ENCODE measurements at places on chromosomes 12 and 14. TPM values are rescaled to one million over a fixed set of nuclear protein-coding genes. Genes with fewer than 3 reads are reported as not detected.

GRCh38 chr12:22796941-22797630 lies 172.1 kb downstream of the ETNK1 start:
- DNase-seq = no peak
- no peak overlapping the region for H3K4me3 ChIP-seq
- H3K27ac ChIP-seq = no peak overlapping the region

- no peak overlapping the region for H3K4me3 ChIP-seq
- no peaks in the 10 kb centered on the region for H3K4me1 ChIP-seq
- DNase-seq = no peak
- H3K27ac ChIP-seq = no peak overlapping the region
- H3K36me3 ChIP-seq = no peaks in the 10 kb centered on the region
Observed at GRCh38 chr14:88815980-88816379, 8.5 kb upstream of the TTC8 start.

DNA sequence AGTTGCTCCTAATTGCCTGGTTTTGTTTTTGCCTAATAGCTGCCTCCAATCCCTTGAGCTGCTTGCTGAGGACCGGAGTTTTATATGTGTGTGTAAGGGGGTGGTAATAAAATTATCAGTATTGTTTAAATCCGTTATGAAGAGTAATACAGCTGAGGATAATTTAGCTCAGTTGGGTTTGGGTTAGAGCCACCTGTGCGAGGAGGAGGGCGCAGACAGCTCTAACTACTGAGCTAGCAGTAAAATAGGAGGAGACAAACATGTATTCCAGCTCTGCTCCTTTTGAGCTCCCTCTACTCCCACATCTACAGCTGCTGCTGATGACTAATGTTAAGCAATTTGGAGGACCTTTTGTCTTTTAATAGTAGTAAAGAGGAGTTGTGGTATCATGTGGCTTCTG lies 61.5 kb downstream of the SPATS2 start:
- DNase-seq = no peak
- no peaks in the 10 kb centered on the region for H3K27me3 ChIP-seq
- H3K36me3 ChIP-seq = no peaks in the 10 kb centered on the region
- H3K4me3 ChIP-seq = no peak overlapping the region
- H3K4me1 ChIP-seq = peaks cover 6% of the 10 kb centered on the region
- no peak overlapping the region for H3K27ac ChIP-seq

DNA sequence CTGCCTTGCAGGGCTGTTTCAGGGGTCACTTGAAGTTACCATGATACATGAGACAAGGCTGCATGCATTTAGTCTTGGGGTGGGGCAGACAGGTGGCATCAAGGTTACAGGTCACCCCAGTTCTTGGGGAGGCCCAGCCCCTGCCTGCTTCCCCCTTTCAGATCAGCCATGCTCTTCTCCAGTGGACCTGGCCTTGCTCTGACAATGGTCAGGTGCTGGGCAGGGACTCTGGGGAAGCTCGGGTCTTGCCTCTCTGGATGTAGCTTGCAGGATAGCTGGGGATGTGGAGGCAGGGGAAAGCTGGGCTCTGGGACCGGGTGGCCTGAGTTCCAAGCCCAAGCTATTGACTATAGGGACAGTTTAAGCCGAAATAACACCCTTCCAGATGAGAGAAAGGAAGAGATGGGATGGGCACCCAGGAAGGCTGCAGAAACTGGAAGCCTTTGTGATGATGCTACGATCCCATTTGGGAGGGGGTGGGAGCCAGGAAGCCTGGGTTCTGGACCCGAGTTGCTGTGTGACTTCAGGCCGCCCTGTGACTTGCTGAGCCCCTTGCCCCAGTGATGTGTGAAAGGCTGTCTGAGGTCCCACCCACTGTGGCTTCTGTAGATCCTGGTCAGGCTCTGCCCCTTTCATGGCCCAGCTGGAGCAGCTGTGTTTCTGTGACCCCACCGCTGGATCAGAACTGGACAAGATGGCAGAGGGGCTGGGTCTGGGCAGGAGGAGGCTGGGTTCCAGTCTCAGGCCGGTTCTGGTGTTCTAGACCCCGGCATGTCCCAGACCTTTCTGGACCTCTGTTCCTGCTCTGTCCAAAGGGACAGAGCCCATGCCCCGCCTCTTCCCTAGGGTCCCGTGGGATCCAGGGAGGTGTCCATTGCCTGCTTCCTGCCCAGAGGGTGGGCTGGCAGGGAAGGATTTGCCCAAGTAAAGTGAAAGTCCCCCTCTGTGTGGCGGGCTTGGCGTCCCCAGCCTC lies 2.1 kb downstream of the TNFAIP2 start:
- no peaks in the 10 kb centered on the region for H3K36me3 ChIP-seq
- H3K4me1 ChIP-seq = no peaks in the 10 kb centered on the region
- peaks cover 20% of the 10 kb centered on the region for H3K27me3 ChIP-seq
- no peak overlapping the region for H3K4me3 ChIP-seq
- no peak overlapping the region for H3K27ac ChIP-seq
- DNase-seq = no peak

DNA sequence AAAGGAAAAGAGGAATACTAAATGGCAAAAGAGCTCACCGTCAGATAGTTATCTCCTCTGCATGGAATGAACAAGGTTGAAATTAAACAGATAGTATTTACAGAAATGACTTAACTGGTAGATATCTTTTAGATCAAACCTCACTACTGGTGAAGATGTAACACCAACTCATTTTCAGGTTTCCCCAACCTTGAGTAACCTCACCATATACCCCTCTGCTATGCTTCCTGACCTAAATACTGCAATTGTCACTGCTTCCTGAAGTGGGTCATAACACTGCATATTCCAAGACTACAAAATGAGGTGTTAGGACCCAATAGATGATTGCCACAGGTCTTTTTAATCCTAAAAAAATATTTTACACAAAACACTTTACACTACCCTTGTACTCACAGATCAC lies 76.3 kb upstream of the PLEKHA5 start:
- H3K4me3 ChIP-seq = no peak overlapping the region
- no peak overlapping the region for H3K27ac ChIP-seq
- DNase-seq = no peak
- H3K27me3 ChIP-seq = no peaks in the 10 kb centered on the region

DNA sequence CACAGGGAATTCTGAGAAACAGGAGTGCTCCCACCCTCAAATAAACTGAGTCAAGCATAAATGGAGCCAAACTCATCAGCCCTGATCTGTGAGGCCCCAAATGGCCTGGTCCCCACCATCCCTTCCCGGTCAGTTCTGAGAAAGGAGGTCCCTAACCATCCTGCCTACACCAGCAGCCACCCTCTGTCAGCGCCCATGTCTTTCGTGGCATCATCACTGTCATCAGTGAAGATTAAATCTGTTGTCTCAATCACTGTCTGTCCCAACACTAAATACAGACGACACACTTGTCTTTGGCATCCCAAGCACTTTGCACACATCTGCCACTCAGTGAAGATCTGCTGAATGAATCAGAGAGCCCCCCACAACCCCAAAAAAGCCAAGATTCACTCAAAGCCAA lies 22.4 kb downstream of the VPS37B start:
- H3K4me3 ChIP-seq = peak overlapping the region; percentile 15
- peaks cover 8% of the 10 kb centered on the region for H3K27me3 ChIP-seq
- no peak overlapping the region for H3K27ac ChIP-seq
- H3K36me3 ChIP-seq = peaks cover 46% of the 10 kb centered on the region
- no peak for DNase-seq

DNA sequence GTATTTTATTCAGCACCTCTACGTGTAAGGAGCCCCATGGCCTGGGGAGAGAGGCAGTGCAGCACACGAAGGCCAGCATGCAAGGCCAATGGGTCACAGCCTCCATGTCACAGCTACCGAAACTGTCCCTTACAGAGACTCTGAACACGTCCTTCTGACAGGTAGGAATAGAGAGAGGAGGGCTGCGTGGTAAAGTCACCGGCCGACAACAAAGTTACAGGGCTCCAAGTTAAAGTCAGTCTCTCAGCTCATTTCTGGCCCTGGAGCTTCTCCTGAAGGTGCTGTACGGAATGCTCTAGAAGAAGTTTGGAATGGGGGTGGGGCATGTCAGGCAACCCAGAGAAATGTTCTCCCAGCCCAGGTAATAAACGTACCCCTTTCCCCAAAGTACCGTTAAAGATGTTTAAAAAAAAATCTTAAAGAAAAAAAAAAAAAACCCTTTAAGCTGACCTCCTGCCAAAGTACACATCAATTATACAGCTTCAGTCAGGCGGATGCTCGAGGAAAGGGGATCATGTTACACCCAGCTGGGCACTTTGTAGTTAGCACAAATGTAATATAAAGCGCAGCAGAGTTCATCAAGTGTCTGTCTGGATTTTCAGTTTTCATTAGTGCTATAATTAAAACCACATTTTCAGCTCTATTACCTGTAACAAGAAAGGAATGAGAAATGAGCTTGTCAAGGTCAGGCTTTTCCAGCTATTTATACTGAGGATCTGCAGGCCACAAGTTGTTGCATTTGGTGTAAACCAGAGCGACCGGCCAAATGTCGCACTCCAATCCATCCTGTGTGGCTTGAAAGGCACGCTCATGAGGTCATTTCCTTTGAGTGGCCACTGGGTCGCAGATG lies 53.3 kb upstream of the CDKN3 start:
- no peaks in the 10 kb centered on the region for H3K36me3 ChIP-seq
- DNase-seq = no peak
- no peak overlapping the region for H3K4me3 ChIP-seq
- H3K27ac ChIP-seq = no peak overlapping the region

DNA sequence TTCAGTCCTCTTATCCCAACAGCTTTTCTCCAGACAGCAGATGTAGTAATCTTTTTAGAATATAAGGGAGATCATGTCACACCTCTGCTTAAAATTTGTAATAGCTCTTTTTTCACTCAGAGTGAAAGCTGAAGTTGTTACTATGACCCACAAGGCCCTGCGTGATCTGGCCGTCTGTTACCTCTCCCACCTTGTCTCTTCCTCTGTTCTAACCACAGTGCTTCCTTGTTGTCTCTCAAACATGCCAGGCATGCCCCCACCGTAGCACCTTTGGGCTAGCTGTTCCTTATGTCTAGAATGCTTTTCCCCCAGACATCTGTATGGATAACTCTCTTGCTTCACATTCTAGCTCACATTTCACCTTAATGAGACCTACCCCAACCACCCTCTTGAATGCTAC lies 6.5 kb downstream of the NECAP1 start:
- peaks cover 44% of the 10 kb centered on the region for H3K36me3 ChIP-seq
- DNase-seq = peak; percentile 20
- no peaks in the 10 kb centered on the region for H3K27me3 ChIP-seq
- peak overlapping the region; percentile 75 for H3K4me3 ChIP-seq

DNA sequence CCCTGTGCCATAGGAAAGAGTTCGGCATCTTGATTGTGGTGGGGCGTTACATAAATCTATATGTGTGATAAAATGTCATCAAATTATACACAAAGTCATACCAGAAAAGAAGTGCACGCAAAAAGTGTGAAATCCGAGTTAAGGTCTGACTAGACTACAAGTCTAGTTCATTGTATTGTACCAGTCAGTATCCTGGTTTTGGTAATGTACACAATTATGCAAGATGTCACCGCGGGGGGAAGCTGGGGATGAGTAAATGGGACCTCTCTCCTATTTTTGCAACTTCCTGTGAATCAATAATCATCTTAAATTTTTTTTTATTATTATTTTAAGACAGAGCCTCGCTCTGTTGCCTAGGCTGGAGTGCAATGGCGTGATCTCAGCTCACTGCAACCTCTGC lies 43.2 kb upstream of the BCL11B start:
- peaks cover 4% of the 10 kb centered on the region for H3K27me3 ChIP-seq
- H3K4me1 ChIP-seq = peaks cover 6% of the 10 kb centered on the region
- no peaks in the 10 kb centered on the region for H3K36me3 ChIP-seq
- DNase-seq = no peak
- no peak overlapping the region for H3K4me3 ChIP-seq

GRCh38 chr12:79983492-79983891 lies 48.6 kb upstream of the PPP1R12A start:
- H3K27ac ChIP-seq = no peak overlapping the region
- H3K27me3 ChIP-seq = peaks cover 13% of the 10 kb centered on the region
- no peak for DNase-seq
- no peaks in the 10 kb centered on the region for H3K36me3 ChIP-seq
- no peak overlapping the region for H3K4me3 ChIP-seq

- H3K4me1 ChIP-seq = no peaks in the 10 kb centered on the region
- H3K4me3 ChIP-seq = no peak overlapping the region
- H3K36me3 ChIP-seq = no peaks in the 10 kb centered on the region
- no peak overlapping the region for H3K27ac ChIP-seq
Observed at GRCh38 chr12:63212316-63212715, 61.3 kb upstream of the AVPR1A start.

DNA sequence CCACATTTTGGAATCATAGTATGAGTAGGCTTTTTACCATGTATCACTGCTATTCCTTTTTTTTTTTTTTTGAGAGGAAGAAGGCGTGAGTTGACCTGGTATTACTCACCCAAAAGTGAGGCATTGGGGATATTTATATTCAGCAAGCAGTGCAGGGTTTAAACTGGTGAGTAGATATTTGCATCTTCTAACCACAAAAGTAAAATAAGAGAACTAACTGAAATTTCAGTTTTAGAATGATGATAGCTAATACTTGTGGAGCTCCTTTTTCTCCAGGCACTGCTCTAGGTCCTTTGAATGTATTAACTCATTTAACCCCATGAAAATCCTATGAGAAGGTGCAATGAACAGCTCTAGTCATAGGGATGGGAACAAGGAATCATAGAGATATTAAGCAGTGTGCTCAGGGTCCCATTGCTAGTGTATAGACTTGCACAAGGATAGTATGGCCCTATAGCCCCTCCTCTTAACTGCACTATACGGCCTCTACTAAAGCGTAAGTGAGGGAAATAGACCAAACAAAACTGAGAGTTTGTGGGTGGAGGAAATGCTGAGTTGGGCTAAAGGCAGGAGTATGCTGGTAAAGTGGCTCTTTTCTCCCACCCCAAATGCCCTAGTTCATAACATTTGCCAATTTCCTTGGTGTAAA lies 104.3 kb upstream of the MAX start:
- no peaks in the 10 kb centered on the region for H3K27me3 ChIP-seq
- H3K4me3 ChIP-seq = peak overlapping the region; percentile 72
- peak overlapping the region; percentile 92 for H3K27ac ChIP-seq
- H3K4me1 ChIP-seq = peaks cover 70% of the 10 kb centered on the region

- H3K36me3 ChIP-seq = peaks cover 57% of the 10 kb centered on the region
- H3K27ac ChIP-seq = no peak overlapping the region
- no peaks in the 10 kb centered on the region for H3K27me3 ChIP-seq
- no peak for DNase-seq
- H3K4me1 ChIP-seq = peaks cover 27% of the 10 kb centered on the region
Observed at GRCh38 chr14:24204163-24205146, 1.0 kb upstream of the TSSK4 start.

OAS2 gene
- 113 TPM for total RNA-seq

PCBP2 gene
- 865 TPM for total RNA-seq

GPR68 gene
- total RNA-seq = 5.4 TPM

GPRC5D gene
- not detected for total RNA-seq

OR4K14 gene
- total RNA-seq = not detected

IAPP gene
- not detected for total RNA-seq

CMTM5 gene
- total RNA-seq = not detected

LRRC43 gene
- total RNA-seq = not detected

INTS13 gene
- total RNA-seq = 52.2 TPM

Data from activated T-helper 1 cell treated with anti-CD3 and anti-CD28 coated beads, Interleukin-12 subunit alpha, Interleukin-12 subunit beta, Interleukin-2, Interleukin-4 antibody, amounts not matched to agents 30 ng/mL and 10 ng/mL and 1 ng/mL, durations not matched to agents 14 hours and 24 hours and 36 hours (primary cell).